ENCODE measurements at places on chromosomes 11 and 22.

DNA sequence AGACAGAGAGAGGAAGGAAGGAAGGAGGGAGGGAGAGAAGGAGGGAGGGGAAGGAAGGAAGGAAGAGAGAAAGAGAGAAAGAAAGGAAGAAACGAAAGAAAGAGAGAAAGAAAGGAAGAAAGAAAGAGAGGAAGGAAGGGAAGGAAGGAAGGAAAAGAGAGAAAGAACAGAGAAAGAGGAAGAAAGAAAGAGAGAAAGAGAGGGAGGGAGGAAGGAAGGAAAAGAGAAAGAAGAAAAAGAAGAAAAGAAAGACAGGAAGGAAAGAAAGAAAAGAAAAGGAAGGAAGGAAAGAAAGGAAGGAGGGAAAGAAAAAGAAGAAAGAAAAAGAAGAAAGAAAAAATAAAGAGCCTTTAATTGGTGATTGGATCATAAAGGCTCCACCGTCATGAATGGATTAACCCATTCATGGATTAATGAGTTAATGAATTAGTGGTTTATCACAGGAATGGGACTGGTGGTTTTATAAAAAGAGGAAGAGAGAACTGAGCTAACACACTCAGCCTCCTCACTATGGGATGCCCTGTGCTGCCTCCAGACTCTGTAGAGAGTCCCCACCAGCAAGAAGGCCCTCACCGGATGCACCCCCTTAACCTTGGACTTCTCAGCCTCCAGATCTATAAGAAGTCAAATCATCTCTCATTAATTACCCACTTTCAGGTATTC, 9.0 kb upstream of the PLAAT2 start:
- DNase-seq: no peak

DNA sequence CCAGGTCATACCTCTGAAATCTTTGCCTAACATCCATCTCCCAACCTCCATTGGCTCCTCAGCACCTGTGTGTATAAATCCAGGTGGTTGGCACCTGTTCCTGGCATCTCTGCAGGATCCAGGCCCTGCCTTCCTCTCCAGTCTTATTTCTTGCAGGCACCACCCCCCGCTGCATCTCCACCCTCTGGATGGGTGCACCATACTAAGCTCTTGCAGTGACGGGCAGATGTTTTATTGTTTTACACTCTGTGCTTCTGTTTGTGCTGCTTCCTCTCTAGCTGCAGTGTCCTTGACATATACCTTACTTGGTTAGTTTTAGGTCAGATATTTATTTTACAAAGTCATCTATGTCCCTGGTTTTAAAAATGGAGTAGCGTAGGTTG, 102.6 kb downstream of the TBC1D22A start:
- DNase-seq: no peak

DNA sequence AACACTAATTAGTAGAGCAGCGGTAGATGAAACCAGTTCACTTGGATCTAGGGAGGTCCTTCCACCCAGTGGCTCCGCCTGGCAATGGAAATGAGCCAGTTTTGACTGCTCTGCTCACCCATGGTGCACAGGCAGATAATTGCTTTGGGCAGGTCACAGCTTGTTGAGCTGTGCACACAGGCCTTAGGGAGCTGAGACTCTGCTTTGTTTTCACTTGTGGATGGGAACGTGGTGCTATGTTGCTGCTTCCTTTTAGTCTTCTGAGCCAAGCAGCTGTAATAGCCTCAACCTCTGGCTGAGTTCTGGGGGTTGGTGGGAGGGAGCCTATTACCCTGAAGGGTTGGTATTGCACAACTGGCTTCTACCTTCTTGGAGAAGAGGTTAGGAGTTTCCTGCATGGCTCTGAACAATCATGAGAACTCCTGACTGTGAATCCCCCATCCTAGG, 262.3 kb upstream of the MTNR1B start:
- no peak for DNase-seq

- DNase-seq: no peak
Measured at GRCh38 chr11:91981995-91982394, 242.6 kb upstream of the FAT3 start.

GRCh38 chr22:29570456-29570855, 10.5 kb downstream of the NIPSNAP1 start:
- DNase-seq: no peak

GRCh38 chr22:46697811-46698515, 40.1 kb downstream of the CERK start:
- no peak for DNase-seq

DNA sequence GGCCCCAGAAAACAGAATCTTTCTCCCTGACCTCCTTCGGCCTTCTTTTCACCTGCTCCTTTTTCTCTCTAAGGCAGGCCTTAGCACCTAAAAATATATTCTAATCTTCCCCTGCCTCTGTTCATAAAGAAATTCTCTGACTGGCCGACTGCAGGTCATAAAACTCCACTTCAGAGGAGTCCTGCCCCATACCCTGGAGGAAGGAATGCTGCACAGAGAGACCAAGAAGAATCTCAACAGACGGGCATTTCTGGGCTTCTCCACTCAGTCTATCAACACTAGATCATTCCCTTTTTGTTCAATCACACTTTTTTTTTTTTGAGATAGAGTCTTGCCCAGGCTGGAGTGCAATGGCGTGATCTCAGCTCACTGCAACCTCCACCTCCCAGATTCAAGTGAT, 19.7 kb upstream of the PGA3 start:
- no peak for DNase-seq

DNA sequence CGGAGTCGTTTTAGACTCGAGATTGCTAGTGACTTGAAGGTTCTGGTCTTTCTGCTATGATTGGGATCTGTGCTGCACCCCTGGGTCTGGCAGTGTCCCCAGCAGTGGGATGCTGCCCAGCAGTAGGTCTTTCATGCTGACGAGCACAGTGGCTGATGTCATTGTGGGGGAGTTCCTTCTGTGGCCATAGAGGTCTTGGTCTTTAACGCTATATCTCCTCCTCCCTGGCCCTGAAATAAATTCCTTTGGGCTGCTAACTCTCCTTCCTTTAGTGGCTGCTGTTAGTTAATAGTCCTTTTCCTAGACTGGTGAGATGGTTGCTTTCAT, 136.3 kb downstream of the TEAD1 start:
- no peak for DNase-seq

- no peak for DNase-seq
Measured at GRCh38 chr11:11622340-11622706, 518 bp upstream of the GALNT18 start.

DNA sequence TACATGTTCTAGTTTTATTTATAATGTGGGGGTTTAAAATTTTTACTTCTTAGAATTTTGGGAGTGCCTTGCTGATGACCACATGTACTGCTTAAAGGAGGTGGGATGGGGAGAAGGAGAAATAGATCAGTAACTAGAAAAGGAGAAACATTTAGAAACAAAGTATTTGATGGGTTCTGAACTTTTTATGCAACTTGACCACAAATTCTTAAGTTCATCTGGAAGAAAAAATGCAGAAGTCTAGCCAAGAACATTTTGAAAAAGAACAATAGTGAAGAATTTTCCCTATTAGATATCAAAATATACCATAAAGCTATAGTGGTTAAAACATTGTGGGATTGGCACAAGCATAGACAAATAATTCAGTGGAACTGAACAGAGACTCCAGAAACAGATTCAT, 73.3 kb upstream of the AMPD3 start:
- DNase-seq: no peak

Measured in CD14-positive monocyte (primary cell).